CD4-positive, alpha-beta T cell treated with Interferon gamma for 1 hour (primary cell): ENCODE measurements at places on chromosomes 7 and 10.
A peak's percentile ranks its signal among the peaks of the same experiment; 100 is the strongest.

DNA sequence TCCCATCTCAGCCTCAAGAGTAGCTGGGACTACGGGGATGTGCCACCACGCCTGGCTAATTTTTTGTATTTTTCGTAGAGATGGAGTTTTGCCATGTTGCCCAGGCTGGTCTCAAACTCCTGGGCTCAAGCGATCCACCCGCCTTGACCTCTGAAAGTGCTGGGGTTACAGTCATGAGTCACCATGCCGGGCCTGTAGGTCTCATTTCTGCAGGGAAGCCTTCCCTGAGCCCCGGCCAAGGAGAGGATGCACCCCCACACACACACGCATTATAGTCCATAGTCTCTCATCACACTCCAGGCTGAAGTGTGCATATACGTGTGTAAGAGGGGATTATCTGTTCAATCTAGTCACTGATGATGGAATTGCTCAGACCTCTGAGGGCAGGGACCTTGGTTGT is 29.3 kb downstream of the KCNMA1 start:
- DNase-seq, result no peak

DNA sequence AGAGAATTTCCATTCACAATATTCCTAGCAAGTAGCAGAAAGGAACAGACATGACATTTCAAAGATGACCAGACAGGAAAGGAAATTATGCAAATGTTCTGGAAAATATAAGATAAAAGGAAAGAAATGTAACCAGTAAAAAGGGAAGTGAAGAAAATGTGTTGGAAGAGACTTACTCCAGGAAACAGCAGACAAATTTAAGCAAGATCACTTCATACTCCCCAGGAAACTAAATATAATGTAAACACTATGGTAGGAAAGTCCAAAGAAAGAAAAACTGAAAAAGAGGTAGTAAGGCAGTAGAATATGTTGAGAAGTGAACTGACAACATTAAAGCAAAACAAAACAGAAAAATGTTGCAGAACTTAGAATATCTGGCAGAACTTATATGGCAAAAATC is 6.4 kb upstream of the ST8SIA6 start:
- no peak for DNase-seq

- no peak for DNase-seq
Measured at GRCh38 chr10:17387861-17388503, 66.4 kb downstream of the ST8SIA6 start.

DNA sequence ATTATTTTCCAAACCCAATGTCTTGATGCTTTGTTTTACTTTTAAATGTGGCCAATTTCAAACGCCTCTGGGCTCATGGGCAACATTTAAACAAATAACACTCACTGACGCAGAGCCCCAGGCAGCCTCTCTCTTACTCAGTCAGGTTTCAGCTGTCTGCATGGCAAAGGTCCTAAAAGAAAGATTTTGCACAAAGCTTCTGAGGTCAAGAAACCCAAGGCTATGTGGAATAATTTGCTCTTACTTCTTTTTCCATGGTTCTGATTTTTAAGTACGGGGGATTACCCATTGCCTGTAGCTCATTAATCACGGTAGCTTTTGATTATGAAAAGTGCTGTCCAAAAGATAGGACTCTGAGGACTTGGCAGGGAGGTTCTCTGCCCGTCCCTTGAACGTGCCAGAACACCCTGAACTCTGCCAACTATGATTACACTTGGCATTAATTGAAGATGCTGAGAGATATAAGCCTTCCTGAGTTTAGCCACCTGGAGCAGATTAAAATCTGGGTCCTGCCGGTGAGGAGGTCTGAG is 14.1 kb upstream of the MSRB2 start:
- DNase-seq, result no peak

GRCh38 chr10:22253580-22253882 is 35.7 kb upstream of the EBLN1 start:
- peak; percentile 51 for DNase-seq

DNA sequence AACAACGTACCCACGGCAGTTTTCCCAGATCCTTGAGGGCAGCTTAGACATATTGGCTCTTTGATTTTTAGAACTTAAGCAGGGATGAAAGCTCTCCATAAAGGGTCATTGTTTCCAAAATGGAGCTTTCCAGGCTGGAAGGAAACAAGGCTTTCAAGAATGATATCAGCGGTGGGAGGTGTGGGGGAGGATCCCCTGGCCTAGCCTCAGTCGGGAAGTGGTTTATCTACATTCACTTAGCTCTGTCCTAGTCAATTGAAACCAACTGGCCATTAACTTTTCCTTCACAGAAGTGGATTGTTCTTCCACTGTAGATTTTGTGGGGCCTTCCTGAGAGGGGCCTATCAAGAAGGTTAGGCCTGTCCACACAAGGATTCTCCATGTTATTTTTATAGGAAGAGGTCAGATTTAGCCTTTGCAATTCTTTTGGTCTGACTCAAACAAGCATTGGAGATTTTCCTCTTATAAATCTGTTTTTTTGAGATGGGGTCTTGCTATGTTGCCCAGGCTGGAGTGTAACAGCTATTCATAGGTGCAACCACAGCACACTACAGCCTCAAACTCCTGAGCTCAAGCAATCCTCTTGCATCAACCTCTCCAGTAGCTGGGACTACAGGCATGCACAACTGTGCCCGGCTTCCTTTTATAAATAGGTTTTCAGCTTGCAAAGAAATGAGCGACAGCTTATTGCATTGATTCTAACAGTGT is 343.5 kb downstream of the LRMDA start:
- no peak for DNase-seq

- no peak for DNase-seq
Measured at GRCh38 chr7:71824006-71824760, 588.0 kb downstream of the CALN1 start.

DNA sequence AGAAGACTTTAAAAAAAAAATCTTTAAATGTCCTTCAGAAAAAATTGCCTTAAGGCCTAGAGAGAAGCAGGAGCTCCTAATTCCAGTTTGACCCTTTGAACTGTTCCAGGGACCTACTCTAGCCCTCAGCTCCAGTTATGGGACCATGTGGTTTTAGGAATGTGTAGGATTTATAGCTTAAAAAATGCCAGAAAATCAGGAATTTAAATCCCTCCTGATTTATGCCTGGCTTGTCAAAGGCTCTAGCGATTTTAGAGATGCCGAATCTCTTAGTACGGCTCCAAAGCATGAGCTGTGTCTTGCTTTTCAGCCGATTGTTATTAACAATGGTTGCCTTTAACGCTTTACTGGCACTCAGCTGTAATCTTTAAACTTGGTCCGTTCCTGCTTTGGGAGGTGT is 130.6 kb upstream of the NPVF start:
- no peak for DNase-seq

DNA sequence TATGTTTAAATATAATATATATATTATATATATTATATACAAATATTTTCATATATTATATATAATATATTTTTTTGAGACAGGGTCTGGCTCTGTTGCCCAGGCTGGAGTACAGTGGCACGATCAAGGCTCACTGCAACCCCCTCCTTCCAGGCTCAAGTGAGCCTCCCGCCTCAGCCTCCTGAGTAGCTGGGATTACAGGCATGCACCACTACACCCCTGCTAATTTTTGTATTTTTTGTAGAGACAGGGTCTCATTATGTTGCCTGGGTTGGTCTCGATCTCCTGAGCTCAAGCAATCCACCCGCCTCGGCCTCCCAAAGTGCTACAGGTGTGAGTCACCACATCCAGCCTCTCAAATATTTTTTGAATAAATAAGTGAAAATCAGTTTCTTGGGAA is 215.5 kb downstream of the GATA3 start:
- no peak for DNase-seq

- no peak for DNase-seq
Measured at GRCh38 chr7:100547872-100548271, 8.9 kb downstream of the AGFG2 start.

GRCh38 chr10:96380821-96381220 is 22.0 kb upstream of the OPALIN start:
- DNase-seq, result peak; percentile 64

- DNase-seq, result no peak
Measured at GRCh38 chr7:42237811-42238541, 967 bp upstream of the GLI3 start.

- DNase-seq, result no peak
Measured at GRCh38 chr10:4260483-4261124, 475.6 kb upstream of the KLF6 start.

- DNase-seq, result no peak
Measured at GRCh38 chr7:123594813-123595241, 6.8 kb upstream of the ASB15 start.

DNA sequence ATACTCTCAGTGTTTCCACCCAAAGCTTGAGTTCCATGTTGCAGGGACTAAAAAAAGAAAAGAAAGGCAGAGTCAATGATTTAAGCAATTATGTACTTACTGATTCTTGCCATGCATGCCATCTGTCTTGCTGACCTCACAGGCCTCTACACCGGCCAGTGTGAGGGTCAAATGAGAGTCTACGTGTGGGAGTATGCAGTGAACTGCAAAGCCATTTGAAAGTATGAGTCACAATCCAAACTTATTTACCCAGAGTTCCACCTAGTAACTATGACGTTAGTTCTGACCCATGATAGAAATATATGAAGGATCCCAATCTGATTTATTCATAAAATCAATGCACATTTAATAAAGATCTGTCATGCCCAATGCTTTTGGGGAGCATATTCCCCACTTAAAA is 26.5 kb downstream of the PDE1C start:
- DNase-seq, result no peak

DNA sequence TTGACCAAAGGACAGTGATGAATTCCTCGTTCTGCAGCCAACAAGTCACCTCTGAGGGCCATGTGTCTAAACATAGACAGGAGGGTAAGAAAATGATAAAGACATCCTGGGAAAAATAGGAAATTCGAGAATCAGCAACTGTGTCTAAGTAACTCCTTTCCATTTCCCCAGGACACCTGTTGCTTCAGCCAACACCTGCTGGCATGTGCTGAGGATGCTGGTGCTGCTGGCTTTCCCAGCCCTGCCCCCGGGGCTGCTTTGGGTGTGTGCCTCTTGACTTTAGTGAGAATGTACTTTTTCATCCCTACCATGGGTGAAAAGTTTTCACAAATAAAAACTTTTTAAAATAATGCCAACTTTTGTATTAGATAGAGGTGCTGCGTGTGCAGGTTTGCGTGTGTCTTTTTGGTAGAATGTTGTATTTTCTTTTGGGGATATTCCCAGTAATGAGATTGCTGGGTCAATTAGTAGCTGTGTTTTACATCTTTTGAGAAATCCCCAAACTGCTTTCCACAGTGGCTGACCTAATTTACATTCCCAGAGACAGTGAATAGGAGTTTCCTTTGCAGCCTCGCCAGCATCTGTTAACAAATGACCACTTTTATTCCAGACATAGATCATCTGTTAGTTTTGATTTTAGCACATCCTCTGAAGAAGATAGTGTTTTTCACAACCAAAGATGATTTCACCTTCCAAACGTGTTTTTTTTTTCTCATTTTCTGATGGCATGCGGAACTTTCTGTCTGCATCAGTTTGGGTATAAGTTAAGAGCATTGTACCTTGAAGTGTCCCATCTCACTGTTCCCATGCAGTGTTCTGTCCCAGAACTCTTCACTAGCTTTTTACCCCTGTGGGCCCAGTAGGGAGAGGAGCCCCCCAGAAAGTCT is 104.2 kb upstream of the ACBD5 start:
- no peak for DNase-seq

- no peak for DNase-seq
Measured at GRCh38 chr10:49734676-49735075, 27.4 kb downstream of the OGDHL start.

DNA sequence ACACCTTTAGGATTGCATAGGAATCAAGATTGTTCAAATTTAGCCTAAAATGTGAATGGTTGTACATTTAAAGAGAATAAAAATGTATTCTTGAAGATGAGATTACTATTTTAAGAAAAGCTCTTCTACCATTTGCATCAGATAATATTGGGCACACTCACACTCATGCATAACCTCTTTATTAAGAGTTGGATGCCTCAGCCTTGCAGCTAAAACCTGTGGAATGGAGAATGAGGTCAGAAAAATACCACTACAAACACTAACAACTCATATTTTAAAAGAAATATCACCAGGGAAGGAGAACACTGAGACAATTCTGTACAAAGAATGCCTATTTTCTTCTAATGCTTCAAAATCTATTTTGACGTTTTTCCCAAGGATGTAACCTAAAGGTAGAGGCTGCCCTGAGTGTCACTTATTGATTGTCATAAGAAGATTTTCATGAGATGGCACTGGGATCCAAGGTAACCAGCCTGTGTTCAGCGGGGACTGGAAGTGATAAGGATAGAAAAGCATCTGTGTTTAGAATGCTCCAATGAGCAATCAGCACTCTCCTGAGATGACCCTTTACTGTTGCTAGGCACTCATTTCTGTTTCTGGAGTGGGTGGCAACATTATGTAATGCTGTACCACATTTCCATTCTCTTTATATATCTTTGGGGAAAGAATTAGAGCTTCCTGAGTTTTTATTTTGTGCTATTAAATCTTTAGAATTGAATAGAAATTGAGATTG is 26.6 kb downstream of the REEP3 start:
- no peak for DNase-seq

GRCh38 chr10:32171204-32171603 is 115.0 kb upstream of the KIF5B start:
- no peak for DNase-seq

DNA sequence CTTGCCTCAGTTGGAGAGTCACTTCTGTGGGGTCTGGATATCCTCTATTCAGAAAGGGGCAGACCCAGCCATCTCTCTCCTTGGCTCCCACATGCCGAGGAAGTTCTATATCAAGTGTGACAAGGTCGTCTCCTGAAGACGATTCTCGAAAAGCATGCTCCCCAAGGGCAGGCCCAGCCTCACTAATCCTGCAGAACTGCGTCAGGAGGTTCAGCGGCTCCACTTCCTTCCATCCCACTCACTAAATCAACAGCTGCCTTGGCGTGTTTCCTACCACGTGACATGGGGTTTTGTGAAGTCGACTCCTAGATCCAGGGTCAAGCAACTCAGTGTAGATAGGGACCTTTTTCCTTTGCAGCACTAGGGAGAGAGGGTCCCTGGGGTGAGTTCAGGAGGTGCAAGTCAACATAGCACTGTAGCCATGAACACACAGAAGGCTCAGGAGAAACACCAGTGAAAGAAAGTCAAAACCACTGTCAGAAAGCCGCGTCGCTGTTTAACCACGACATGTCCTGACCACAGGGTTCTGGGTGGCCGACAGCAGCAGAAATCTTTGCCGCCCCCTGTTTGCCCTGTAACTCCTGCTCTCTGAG is 156.4 kb downstream of the PRPF18 start:
- no peak for DNase-seq

DNA sequence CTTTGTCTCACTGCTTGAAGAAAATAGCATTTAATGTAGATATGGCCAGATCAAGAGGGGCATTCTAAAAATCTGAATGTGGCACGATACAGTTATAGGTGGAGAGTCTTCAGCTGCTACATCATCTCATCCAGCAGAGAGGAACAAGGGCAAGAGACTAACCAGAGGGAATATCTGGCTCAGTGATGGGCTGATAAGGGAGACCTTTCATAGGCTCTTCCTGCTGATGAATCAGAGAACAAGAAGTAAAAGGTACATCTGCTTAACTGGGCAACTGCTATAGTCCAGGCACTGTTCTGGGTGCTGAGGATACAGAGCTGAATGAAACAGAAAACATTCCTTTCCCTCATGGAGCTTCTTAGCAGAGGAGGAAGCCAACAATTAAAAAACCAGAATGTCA is 37.9 kb downstream of the PIP4K2A start:
- DNase-seq, result no peak

- DNase-seq, result no peak
Measured at GRCh38 chr7:2814186-2814945, 29.7 kb downstream of the GNA12 start.

GRCh38 chr10:86942441-86943315 is 14.7 kb downstream of the MMRN2 start:
- no peak for DNase-seq

- DNase-seq, result no peak
Measured at GRCh38 chr10:33803248-33803647, 468.8 kb upstream of the NRP1 start.

GRCh38 chr10:46326971-46327370 is 40.2 kb downstream of the ANTXRL start:
- DNase-seq, result no peak
